ENCODE measurements at places on chromosomes 7 and 10.

GRCh38 chr10:80567292-80567691, 29.6 kb downstream of the SH2D4B start:
- ATAC-seq = no peak

GRCh38 chr10:84356928-84357327, 28.5 kb downstream of the CCSER2 start:
- ATAC-seq = no peak

- ATAC-seq = peak; percentile 32
Measured at GRCh38 chr7:79241288-79242060, 212.0 kb downstream of the MAGI2 start.

DNA sequence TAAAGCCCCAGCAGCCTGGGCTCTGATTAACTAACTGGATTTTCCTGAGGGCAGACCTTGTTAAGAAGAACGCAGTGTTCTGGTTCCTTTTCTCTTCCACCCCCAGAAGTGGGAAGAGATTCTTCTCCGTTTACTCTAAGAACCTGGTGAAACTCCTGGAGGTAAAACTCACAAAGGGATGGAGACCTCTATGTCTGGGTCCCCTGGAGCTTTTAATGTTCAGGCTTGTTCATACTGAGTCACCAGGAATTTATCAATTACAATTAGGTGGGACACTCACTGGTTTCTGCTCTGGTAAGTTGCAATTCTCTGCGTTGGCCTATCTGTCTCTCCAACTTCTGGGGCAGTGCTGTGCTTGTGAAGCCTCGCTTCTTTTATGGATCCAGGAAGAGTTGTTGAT, 73.3 kb upstream of the CACNB2 start:
- no peak for ATAC-seq

- ATAC-seq = peak; percentile 45
Measured at GRCh38 chr10:69272624-69273023, 5.7 kb upstream of the HK1 start.

DNA sequence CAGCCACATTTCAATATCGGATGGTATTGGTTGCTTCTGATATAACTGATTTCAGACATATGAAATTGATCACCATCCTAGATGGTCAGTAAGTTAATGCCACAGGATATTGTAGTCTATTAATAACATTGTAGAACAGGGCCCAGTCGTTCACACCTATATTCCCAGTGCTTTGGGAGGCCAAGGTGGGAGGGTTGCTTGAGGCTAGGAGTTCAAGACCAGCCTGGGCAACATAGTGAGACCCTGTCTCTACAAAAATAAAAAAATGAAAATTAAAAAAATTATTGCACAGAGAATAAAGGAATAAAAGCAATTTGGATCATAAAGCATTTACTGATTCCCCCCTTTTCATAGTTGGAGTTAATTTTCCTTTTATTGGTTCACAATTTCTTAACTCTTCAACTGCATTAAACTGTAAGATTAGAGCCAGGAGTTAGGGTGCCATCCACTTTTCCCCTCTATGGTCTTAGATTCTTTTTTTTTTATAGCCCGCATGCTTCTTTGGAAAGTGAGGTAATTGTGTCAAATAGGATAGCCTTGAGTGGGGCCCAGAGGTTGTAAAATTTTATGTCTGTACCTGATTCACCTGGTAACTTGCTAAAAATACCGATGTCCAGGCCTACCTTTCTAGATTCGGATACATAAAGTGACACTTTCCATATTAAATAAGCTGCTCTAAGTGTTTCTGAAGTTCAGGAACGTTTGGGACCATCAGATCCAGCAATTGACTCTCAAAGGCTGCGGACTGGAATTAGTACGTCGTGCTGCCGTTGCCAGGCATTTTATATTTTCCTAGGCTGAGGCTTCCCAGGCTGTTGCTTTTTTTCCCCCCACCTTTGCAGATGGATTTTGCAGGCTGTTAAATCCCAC, 24.7 kb downstream of the ADK start:
- no peak for ATAC-seq

- ATAC-seq = no peak
Measured at GRCh38 chr10:81502677-81503359, 372.2 kb upstream of the NRG3 start.

DNA sequence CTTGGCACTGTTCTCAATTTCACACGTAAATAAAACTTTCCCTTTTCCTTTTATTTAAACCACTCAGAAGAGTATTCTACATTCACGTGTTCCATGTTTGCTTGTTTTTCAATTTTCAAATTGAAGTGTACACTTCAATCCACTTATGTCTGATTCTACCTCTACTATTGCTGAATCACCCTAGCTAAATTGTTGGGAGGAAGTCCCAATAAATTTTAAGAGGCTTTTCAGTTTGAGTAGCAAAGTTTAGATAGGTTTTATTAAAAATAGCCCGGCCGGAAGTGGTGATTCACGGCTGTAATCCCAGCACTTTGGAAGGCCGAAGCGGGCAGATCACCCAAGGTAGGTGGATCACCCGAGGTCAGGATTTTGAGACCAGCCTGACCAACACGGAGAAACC, 1414.7 kb upstream of the CELF2 start:
- ATAC-seq = no peak

- ATAC-seq = no peak
Measured at GRCh38 chr10:112141292-112141691, 42.3 kb downstream of the GPAM start.

DNA sequence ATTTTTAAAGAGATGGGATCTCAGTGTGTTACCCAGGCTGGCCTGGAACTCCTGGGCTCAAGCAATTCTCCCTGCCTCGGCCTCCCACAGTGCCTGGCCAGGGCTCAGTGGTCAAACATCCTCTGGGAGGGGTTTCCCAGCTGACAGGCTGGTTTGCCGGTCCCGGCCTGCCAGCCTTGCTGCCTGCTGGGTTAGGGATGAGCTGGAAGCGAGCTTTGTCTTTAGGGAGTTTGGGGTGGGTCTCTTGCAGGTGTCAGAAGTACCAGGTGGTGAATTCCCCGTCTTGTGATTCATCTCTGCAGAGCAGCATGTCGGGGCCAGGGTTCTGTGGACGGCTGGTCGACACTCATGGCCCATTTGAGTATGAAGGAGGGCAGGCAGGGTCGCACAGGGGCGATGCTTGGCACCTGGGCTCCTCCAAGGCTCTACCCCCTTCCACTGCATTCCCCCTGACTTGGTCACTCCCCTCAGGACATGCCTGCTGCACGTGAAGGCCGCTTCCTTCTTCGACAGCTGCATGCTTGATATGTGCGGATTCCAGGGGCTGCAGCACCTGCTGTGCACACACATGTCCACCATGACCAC, 30.3 kb downstream of the ZAN start:
- no peak for ATAC-seq

GRCh38 chr7:101903515-101903868, 86.1 kb downstream of the CUX1 start:
- no peak for ATAC-seq

GRCh38 chr7:95527033-95527775, 41.5 kb downstream of the ASB4 start:
- peak; percentile 65 for ATAC-seq

GRCh38 chr10:71188201-71188600, 24.2 kb upstream of the UNC5B start:
- ATAC-seq = no peak

- no peak for ATAC-seq
Measured at GRCh38 chr7:134356421-134356936, 39.7 kb upstream of the SLC35B4 start.

GRCh38 chr7:17185690-17186070, 112.8 kb upstream of the AHR start:
- no peak for ATAC-seq

GRCh38 chr10:110815354-110816004, 56.2 kb upstream of the PDCD4 start:
- ATAC-seq = no peak

DNA sequence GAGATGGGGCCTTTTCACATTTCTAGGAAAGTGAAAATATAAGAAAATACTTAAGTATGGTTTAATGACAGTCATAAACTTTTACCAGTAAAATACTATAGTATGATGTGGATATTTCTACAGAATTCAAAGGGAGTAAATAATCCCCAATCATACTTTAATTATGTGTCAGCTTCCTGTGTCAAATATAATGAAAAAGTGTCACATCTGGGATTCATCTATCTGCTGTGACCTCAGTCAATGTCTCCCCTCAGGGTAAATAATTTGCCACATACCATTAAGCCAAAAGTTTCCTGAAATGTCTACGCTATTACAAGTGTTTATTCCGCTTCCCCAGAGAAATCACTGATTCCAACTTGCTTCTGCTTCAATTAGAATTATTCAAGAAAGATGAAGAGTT, 110.5 kb downstream of the ITGA8 start:
- ATAC-seq = no peak

- ATAC-seq = peak; percentile 61
Measured at GRCh38 chr7:151315038-151315655, 26.5 kb upstream of the NUB1 start.

DNA sequence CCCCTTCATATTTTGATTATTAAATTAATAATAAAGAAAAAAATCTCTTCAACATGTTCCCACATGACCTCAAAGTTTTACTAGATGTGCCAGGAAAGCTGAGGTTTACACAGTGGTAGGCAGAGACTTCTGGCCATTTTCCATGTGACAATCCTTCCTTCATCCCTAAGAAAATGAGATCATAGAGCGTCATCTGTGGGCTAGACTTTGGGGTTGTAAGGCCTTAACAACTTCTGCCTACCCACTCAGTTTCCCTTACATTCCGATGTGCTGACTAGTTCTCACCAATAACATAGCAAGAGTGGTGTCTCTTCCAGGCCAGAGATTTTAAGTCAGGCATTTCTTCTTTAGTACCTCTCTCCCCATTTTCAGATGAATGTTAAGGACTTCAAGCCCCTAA, 171.1 kb upstream of the PHF14 start:
- no peak for ATAC-seq

GRCh38 chr7:10257438-10257837, 716.2 kb upstream of the PHF14 start:
- ATAC-seq = peak; percentile 68

- ATAC-seq = no peak
Measured at GRCh38 chr7:79096361-79096805, 357.1 kb downstream of the MAGI2 start.

GRCh38 chr7:25656581-25657026, 428.3 kb upstream of the NPVF start:
- ATAC-seq = peak; percentile 21

GRCh38 chr10:69649786-69650550, 19.9 kb downstream of the FAM241B start:
- peak; percentile 36 for ATAC-seq

GRCh38 chr10:113463777-113464176, 89.1 kb upstream of the HABP2 start:
- ATAC-seq = peak; percentile 31

DNA sequence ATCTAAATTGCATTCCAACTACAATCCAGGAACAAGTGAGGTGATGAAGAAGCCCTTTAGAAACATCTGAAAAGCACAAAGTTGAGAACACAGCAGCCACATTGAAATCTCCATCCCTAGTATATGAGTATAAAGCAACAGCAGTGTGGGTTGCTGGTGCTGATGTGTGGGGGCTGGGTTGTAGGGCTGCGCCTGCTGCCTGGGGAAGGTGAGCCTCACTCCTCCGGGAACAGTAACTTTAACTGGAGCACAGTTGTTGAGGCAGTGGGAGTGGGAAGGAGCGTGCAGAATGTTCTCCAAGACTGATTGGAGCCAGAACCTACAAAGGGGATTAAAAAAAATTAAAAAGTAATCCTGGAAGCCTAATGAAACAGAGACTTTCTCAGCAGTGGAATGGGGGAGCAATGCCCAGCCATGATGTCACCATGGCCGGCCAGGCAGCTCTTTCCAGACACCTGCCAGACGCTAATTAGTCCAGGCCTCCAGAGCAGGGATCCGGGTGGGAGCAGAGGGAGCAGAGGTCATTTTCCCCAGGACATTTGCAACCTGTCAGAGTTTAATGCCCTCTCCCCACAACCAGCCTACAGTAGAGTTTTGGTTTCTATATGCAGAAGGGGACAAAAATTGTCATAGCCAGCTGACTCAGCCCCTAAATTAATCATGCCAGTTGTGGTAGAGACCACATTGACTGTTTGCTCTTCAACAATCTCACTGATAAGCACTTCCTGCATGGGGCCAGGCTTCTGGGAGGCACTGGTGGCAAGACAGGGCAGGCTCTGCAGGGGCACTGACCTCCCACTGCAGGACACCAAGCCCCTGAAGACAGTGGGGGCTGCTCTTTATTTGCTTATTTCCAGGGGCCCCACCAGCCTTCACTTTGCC, 133.0 kb upstream of the ZNF32 start:
- no peak for ATAC-seq

DNA sequence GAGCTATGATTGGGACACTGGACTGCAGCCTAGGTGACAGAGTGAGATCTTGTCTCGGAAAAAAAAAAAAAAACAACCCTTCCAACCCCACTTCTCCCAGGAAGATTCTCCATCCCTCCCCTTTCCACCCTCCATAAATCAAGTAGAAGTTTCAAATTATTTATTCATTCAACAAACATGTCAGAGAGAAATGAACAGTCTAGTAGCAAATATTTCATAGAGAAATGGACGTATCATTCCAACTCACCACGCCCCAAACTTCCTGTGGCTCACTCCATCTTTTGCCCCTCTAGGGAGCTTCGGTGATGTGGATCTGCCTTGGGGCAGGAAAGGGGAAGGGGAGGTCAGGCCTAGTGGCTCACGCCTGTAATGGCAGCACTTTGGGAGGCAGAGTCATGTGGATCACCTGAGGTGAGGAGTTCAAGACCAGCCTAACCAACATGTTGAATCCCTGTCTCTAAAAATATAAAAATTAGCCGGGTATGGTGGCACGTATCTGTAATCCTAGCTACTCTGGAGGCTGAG, 638 bp upstream of the TRAPPC14 start:
- ATAC-seq = no peak

DNA sequence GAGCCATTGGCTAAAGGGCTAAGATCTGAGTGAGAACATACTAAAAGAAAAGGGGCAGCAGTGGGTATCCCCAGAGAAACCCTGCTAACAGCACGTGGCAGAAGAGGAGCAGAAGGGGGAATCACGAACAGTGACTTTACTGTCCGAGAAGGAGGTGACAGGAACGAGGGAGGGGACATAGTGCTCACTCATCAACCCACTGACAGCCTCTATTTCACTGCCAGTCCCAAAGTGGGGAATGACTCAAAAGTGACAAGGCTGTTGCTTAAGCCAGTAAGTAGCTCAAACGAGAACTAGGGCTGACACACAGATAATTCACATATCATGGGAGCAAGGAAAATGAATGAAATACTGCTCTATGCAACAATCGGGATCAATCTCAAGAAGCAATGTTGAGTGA, 92.7 kb downstream of the RSU1 start:
- no peak for ATAC-seq

DNA sequence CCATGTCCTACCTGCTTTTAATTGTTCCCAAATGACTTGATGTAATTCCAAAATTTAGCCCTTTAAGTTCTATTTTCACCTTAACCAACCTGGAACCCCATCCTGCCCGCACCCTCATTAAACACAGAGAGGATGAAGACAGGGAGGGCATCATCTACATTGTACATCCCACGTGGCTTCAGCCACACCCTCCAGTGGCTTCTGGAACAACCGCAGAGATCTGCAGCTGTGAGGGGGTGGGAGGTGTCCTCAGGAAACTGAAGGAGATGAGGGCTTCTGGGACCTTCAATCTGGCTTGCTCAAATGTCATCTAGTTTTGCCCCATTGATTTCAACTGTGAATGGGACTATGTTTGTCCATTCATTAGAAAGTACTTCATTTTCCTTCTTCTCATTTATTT, 39.0 kb downstream of the AKR1B1 start:
- ATAC-seq = no peak

- no peak for ATAC-seq
Measured at GRCh38 chr10:3787816-3788215, 2.8 kb upstream of the KLF6 start.

All from motor neuron (in vitro differentiated cells).